Thymus (tissue), 14 donors: ENCODE measurements at places on chromosomes 13 and 19. TPM values are rescaled to one million over a fixed set of nuclear protein-coding genes. Genes with fewer than 3 reads are reported as not detected.
A peak's percentile ranks its signal among the peaks of the same experiment; 100 is the strongest.

DNA sequence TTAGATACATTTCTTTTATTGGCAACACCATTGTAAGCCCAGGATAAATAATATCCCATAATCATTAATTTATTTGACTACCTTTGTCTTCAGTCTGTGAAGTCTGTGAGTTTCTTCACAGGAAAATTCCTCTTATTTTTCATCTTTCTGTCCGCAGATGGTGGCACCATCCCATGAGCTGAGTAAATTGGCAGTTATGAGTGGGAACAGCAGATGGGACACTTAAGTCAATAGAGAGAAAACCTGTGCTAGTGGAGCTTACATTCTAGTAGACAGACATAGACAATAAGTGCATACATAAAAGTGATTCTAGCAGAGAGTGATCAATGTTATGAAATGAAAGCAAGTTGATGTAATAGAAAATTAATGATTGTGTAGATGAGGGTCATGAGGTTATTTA, 638.2 kb upstream of the MIR17HG start:
- no peak for DNase-seq

DNA sequence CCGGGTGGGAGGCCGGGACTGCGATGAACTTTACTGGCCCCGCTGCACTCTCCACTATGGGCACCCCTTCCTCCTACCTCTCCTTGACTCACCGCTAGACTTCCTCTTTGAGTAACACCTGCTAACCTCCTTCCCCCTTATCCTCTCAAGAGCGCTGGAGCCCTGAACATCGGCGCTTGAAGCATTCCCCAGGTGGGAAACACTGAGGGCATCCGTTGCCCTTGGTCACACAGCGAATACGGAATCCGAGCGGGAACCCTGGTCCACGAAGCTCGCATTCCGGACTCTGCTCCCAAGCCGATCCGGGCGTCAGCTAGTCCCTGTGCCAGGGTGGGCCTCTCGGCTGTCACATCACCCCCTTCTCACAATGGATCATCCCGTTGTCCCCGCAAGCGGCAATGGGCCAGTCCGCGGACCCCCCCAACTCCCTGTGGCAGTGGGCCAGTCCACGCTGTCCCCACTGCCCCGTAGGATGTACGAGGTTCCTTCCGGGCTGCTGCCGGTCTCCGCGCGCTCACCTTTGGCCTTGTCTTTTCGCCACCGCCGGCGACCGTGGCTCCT, 4.2 kb downstream of the LIPE start:
- DNase-seq, result no peak

- no peak for DNase-seq
These were observed 26.4 kb upstream of the F7 start for GRCh38 chr13:113078902-113079780.

GRCh38 chr13:83879431-83880171, 2.7 kb downstream of the SLITRK1 start:
- no peak for DNase-seq

GRCh38 chr13:66518068-66518467, 712.1 kb downstream of the PCDH9 start:
- DNase-seq, result no peak

DNA sequence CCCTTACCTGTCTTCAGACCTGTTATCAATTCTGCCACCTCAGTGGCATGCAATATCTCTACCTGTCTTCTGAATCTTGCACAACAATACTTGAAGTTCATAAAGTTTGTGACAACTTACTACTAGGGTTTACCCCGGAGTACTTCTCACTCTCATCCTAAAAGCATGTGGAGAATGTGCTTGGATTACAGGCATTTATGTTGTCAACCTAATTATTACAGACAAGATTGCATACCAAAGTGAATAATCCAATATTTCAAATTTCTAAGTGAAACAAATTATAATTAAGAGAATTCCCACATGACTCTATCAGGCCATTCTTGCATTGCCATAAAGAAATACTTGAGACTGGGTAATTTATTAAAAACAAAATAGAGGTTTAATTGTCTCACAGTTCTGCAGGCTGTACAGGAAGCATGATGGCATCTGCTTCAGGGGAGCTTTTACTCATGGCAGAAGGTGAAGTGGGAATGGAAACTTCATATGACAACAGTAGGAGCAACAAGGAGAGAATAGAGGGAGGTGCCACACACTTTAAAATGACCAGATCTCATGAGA, 661.0 kb upstream of the SPRY2 start:
- no peak for DNase-seq

GRCh38 chr19:8085598-8086408, 33.2 kb downstream of the CCL25 start:
- no peak for DNase-seq

DNA sequence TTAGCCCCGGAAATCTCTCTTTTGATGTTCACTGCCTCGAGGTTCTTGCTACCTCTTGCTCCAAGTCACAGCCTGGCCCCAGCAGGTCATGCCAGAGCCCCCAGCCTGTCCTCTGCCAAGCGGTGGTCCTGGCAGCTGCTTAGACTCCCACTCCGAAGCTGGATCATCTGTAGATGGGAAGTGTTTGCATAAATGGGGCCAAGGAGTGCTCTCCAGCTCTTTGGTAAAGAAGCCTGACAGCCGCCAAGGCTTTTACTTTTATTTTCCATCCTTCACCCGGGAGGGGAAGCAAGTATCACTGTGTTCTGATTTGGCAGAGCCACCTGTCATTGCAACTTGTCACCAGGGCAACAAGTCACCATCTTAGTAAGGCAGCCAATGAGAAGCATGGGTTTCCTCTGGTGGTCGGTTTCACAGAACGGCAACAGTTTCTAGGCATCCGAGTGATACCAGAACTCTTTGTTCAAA, 10.6 kb upstream of the RETN start:
- DNase-seq, result peak; percentile 87

GRCh38 chr19:19064811-19065745, 1.3 kb downstream of the SLC25A42 start:
- DNase-seq, result no peak

DNA sequence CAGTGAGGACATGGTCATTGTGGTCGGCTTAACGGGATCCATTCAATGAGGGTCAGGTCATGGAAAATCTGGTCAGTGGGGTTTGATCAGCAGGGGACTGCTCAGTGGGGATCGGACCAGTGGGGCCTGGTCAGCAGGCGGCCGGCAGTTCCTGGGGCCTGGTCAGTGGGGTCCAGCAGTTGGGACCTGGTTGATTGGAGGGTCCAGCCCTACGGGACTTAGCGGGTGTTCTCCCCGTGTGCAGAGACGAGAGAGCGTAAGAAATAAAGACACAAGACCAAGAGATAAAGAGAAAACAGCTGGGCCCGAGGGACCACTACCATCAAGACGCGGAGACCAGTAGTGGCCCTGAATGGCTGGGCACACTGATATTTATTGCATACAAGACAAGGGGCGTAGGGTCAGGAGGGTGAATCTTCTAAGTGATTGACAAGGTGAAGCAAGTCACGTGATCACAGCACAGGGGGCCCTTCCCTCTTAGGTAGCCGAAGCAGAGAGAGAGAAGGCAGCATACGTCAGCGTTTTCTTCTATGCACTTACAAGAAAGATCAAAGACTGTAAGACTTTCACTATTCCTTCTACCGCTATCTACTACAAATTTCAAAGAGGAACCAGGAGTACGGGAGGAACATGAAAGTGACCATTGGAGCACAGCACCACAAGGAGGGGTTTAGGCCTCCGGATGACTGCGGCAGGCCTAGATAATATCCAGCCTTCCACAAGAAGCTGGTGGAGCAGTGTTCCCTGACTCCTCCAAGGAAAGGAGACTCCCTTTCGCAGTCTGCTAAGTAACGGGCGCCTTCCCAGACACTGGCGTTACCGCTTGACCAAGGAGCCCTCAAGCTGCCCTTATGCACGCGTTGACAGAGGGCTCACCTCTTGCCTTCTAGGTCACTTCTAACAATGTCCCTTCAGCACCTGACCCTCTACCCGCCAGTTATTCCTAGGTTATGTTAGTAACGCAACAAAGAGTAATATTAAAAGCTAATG, 62.1 kb upstream of the TPM4 start:
- no peak for DNase-seq

- DNase-seq, result peak; percentile 26
These were observed 38.4 kb upstream of the TCF3 start for GRCh38 chr19:1690699-1691307.

- peak; percentile 69 for DNase-seq
These were observed at the start of gene LPAR2 for GRCh38 chr19:19627621-19628500. LPAR2 (minus strand) TSS chr19:19628220; CDS start chr19:19627275, 945 bp downstream.

DNA sequence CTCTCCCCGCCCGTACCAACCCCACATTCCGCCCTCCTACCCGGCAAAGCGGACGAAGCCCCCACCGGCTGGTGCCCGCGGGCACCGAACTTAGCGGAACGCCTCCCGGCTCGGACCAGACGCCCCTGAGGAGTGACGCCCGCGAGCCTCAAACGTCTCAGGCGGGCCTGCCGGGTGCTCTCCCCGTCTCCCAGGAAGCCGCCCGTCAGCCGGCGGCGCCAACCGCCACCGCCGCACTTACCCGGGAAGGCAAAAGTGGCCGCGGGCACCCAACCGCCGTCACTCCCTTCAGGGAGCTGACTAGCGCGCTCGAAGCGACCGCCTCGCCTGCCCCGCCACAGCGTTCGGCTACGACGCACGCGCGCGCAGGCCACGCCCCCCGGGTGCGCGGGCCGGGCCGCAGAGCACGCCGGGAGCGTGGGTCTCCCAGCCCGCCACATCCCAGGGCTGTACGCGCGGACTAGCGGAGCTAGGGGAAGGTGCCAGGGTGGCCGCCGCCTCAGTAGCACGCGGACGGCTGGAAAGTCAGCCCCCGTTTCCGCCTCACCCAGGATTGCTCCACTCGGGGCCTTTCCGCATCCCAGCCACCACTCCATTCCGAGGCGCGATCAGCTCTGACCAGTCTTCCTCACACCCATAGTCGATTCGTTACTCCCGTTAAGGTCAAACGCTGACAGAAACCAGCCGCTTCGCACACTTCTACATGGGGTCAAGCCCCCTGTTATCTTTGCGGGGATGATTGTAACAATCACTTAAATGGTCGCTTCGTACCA, at the start of gene TEX30:
Gene TEX30, minus strand, starts transcription at position 346 of the 773 bp plus-strand sequence. CDS start 3,760 bp downstream, outside the sequence.
- DNase-seq, result peak; percentile 81

DNA sequence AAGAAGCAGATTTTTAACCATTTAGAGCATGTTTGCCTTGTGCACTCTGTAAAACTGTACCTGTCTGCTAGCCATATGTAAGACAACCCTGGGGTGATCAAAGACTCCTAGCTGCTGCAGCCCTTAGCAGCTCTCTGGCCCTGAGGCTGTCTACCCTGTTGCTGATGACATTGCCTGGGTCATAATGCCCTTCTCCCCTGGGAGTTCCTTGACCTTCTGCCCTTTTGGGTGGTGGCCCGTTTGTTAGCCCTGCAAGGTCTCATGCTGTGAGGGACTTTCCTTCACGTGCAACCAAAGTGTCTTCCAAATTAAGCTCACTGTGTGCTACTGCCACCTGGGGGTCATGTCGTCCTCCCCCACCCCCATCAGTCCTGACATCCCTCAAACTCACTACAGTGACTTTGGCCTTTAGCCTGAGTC, 7.4 kb downstream of the GPC6 start:
- no peak for DNase-seq

- DNase-seq, result no peak
These were observed 99.5 kb upstream of the SPATA13 start for GRCh38 chr13:24060993-24061392.

DNA sequence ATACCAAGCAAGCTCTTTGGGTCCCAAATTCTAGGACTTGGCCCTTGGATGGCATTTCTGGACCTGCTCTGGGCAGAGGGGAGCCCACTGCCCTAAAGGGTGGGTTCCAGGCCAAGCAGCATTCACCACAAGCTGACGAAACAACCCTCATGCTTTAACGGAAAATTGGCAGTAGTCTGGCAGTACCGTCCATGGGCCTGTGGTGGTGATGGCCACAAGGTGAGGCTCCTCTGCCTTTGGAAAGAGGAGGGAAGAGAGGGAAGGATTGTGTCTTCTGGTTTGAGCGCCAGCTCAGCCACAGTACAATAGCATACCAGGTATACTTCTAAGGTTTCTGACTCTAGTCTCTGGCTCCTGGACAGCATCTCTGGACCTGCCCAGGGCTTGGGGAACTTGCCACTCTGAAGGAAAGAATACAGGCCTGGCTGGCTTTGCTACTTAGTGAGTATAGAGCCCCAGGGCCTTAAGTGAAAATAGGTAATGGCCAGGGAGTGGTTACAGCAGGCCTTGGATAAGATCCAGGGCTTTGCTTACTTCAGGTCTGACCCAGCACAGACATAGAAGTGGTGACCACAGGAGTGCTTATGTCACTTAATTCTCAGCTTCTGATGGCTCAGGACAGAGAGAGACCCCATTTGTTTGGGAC, 595.5 kb downstream of the LMO7 start:
- no peak for DNase-seq

DNA sequence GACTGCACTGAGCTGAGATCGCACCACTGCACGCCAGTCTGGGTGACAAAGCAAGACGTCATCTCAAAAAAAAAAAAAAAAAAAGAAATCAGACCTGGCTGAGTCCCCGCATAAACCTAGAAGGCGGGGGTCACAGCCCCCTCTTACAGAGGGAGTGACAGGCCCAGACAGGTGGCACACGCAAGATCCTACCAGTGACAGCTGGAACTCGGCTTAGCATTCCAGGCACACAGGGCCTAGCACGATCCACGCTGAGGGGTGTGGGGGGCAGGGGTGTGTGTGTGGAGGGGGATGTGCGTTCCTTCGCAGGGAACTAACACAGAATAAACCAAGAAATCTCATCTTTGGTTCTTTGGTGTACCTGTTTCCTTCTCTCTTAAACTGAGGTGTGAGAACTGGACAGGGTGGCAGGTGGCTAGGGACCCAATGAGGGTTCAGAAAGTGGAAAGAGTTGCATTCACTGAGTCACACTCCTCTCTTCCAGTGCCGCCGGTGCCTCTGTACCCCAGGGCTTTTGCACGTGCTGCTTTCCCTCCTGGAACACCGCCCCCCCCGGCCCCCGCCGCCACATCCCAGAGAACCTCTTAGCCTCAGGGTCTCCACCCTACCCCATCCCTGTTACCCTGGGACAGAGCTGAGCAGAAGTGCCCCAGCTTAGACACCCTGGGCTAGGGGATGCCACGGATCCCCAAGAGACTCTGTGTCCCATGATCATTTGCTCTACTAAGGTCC, 5.0 kb downstream of the SGTA start:
- no peak for DNase-seq

- no peak for DNase-seq
These were observed 12.5 kb downstream of the CAPN12 start for GRCh38 chr19:38731654-38732301.

NKPD1 gene
- total RNA-seq, result 0.14 TPM

TMEM255B gene
- 0.61 TPM for total RNA-seq

SWSAP1 gene
- total RNA-seq, result 3.3 TPM

APBA3 gene
- 23.7 TPM for total RNA-seq

BST2 gene
- total RNA-seq, result 107 TPM

FCGBP gene
- 4.6 TPM for total RNA-seq

NOTCH3 gene
- 14.8 TPM for total RNA-seq

HTR2A gene
- total RNA-seq, result 0.38 TPM

ANGPTL8 gene
- total RNA-seq, result not detected

DCT gene
- total RNA-seq, result 0.90 TPM

ZNF382 gene
- 8.6 TPM for total RNA-seq

LCP1 gene
- total RNA-seq, result 596 TPM

PCSK4 gene
- 4.9 TPM for total RNA-seq

IFNL3 gene
- total RNA-seq, result not detected
